ENCODE measurements at places on chromosomes 11 and 22.

DNA sequence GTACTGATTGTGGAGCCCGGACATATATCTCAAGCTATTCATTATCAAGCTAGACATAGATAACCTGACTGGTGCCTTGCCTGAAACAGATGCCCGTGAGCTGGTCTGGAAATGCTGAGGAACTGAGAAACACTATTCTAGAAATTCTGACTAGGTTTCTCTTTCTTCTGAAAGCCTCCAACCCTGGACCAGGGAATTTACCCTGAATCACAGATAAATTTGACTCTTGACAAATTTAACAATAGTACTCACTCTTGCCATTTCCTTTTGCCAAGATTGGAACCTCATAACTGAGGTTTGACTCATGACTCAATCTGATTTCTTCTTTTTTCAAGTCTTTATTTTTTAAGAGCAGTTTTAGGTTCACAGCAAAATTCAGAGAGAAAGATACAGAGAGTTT, 189.6 kb upstream of the SYN3 start:
- no peak for DNase-seq

DNA sequence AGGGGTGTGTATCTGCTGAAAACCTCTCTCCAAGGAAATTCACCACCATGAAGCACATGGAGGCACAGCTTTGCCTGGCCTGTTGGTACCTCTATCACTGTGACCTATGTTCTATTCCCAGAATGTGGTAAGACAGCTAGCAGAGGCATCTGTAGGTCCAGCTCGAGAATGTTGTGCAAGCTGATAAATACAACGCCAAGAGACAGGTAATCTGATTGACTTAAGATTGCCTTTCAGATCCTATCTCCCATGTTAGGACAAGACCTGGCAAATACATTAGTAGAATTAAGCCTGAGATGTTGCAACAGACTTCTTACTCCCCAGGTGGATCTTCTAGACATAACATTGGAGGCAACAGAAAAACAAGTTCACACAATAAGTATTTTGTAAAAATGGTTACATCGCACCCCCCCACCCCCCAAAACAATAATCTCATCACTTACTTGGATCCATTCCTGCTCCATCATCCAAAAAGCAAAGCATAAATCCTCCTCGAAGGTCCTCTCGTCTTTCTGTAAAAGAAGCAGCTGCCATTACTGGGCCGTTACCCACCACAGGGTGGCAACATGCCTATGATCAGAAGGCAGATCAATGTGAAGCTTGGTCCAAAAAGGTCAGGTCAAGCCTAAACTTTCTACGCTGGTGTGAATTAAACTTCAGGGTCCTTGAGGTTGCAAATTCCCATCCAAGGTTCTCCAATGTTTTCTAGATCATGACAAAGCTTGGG, 18.5 kb downstream of the MORC2 start:
- no peak for DNase-seq

- DNase-seq: no peak
Measured at GRCh38 chr11:36278531-36279282, 10.5 kb downstream of the COMMD9 start.

DNA sequence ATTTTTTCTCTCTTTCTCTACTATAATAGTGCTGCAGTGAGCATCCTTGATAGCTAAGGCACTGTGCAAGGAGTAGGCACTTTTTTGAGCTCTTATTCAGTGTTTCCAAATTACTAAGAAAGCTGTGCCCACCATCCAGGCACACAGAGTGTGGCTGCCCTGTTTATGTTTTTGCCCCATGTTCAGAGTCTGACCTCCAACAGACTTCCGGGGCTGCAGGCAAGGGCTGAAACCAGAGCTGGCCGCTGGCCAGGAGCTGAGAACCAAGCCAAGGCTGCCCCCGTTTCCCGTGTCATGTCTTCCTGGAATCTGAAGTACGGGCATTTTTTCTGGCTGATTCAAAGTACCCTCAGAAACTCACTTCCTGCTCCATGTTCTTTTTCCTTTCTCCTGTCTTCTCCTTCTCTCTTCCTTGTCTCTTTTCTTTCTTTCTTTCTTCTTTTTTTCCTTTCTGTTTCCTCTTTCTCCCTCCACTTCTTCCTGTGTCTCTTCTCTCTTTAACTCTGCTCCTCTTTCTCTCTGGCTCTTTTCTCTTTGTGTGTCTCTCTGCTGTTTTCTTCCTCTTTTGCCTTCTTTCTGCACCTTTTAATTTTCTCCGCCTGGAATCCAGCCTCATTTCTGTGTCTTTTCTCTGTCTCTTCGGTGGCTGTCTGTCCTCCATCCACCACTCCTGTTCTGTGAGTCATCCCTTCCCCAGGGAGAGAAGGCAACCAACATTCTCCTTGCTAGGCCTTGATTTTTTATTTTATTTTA, 17.0 kb upstream of the KCTD14 start:
- DNase-seq: no peak

DNA sequence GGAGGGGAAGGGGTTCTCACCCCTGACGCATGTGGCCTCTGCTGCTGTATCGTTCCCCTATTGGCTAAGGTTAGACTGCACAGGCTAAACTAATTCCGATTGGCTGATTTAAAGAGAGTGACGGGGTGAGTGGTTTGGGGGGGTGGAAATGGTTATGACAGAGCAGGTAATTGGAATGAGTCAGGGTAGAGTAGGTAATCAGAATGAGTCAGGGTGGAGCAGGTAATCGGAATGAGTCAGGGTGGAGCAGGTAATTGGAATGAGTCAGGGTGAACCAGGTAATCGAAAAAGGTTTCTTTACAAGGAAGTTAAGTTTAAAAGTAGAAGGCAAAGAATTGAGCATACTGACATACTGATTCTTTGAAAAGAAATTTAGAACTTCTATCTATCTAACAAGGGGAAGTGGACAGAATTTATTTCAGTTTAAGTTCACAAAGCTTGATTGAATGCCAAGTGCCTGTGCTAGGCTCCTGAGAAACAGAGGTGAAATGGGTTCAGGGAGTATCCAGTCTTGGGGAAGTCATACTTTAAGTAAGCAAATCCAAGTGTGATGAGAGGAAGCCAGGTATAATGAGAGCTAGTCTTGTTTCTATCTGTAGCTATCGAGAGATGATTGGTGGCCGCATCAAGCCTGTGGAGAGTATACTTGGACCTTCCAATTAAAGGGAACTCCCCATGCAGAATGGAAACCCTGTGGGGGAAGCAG, 58.0 kb downstream of the C11orf91 start:
- no peak for DNase-seq

DNA sequence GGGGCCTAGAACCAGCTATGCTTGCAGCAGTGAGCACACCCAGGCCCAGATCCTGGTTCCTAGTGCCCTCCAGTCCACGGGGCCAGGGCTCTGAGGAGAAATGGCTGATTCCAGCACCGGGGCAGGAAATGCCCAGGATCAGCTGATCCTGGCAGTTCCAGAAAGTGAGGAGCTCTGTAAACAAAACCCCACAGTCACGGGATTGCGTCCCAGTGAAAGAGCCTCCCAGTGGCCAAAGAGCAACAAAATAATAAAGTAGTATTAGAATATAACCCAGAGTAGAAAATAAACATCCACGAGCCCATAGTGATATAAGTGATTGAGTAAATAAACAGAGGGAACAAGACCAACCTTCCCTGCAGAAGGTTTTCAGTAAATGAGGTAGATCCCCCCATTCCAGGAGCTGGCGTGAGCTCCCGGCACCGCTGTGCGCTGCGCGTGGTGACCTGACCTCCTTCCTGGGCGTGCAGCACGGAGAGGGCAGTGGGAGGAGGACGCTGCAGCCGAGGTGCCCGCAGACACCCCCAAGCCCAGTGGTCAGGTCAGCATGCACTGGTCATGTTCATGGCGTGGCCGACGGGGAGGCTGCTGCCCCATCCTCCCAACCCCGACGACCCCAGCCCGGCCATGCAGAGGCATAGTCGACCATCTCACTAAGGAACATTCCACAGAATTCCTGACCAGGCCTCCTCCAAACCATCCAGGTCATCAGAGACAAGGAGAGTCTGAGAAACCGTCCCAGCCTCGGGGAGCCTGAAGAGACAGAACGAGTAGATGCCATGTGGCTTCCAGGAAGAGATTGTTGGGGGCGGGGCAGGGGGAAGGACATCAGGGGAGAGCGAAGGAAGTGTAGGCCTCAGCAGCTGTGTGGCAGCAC, 19.8 kb downstream of the PTDSS2 start:
- DNase-seq: no peak

GRCh38 chr11:116808262-116809175, 14.6 kb downstream of the APOA4 start:
- DNase-seq: no peak

- DNase-seq: no peak
Measured at GRCh38 chr22:37283393-37283937, 1.2 kb downstream of the CYTH4 start.

Data from stimulated activated CD4-positive, alpha-beta T cell treated with anti-CD3 and anti-CD28 coated beads, Interleukin-12 subunit alpha, Interleukin-12 subunit beta, amount 100 ng/mL, for 24 hours (primary cell).